ENCODE measurements at places on chromosomes 2 and 18.
A peak's percentile ranks its signal among the peaks of the same experiment; 100 is the strongest.

DNA sequence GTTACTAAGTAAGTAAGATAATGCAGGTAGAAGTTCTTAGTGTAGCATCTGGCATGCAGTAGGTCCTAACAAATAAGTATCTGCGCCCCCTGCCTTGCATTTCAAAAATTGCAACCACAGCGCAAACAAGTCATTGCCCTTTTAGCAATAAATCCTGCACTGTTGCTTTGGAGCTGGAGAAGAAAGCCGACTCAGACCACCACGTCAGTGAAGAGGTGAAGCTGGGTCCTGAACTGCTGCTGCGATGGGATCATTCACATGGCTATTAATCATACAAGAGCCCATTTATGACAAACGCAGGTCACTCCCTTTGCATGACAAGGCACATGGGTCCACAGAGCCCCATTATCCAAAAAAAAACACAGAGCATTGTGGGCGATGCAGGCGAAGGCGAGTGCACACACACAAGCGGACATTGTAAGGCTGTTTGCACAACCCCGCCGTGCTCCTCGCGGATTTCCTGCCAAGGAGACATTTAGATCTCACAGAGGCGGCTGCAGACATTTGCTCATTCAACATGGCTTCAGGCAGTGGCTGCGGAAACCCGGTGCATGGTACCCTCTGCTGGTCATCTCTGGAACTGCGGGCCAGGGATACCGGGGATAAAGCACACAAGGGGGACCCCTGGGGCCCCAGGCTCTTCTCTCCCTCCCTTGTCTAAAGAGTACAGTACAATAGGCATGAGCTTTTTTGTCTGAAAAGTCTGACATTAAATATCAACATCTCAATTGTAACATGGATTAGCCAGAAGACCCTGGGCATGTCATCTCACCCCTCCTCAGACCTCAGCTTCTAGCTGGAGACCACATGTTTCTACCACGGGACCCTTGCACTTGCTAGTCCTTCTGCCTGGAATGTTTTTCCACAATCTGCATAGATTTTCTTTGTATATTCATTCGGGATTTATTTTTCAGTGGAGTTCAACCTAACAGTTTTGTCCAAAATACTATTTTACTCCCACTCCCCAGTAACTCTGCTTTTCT, 56.7 kb downstream of the CYRIA start:
- peak; percentile 63 for DNase-seq

DNA sequence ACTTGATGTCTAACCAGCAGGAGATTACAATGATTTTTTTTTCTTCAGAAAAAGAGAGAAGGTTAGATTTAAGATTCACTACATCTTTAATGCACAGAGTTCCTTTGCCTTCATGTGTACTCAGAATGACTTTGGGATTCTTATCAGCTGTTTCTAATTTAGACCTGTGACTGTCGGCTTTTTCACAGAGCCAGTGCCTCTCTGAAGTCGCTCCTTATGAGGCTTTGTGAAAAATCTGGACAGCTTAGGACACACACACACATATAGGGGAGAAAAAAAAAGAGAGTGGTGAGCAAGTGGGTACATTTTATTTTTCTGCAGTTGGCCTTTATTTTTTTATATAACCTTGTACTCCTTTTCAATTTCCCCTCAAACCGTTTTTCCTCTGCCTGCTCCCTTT, 893.1 kb upstream of the CELF4 start:
- no peak for DNase-seq

DNA sequence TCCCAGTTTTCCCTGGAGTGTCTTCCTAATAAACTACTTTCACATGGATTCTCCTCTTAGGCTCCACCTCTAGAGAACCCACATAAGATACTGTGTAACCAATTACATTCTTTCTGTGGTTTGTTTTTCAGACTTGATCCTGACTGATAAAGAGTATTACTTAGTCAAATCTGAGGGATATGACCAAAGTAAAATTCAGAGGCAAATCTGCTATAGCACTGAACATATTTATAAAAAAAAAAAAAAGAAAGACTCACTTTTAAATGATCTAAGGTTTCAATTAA, 13.9 kb downstream of the CKAP2L start:
- no peak for DNase-seq

GRCh38 chr2:198775737-198776136, 682.0 kb downstream of the SATB2 start:
- no peak for DNase-seq

- no peak for DNase-seq
Measured at GRCh38 chr2:68250196-68250595, 2.1 kb downstream of the PPP3R1 start.

- no peak for DNase-seq
Measured at GRCh38 chr2:28624793-28625701, 126.6 kb upstream of the PPP1CB start.

- no peak for DNase-seq
Measured at GRCh38 chr2:19711470-19712372, 190.1 kb downstream of the TTC32 start.

GRCh38 chr18:63286926-63287325, 32.6 kb downstream of the BCL2 start:
- DNase-seq: no peak

- no peak for DNase-seq
Measured at GRCh38 chr2:4791488-4791887, 900.7 kb upstream of the SOX11 start.

DNA sequence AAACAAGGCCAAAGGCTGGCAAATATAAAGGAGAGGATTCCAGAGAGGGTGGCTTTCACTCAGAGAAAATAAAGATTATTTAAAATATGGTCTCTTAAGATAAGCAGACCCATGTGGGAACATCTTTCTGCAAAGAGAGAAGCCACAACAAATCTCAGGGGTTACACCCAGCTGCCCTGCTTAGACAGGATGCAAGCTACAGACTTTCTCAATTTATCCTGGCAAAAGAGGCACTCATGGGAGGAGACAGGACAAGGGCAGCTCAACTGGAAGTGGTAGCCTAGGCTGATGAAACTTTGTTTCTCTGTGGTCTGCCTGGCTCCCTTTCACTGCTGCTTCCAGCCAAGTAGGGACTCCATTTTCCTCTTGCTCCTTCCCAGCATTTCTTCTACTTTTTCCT, 25.9 kb upstream of the SULT1C4 start:
- no peak for DNase-seq

- no peak for DNase-seq
Measured at GRCh38 chr2:16227811-16228462, 287.6 kb downstream of the MYCN start.

GRCh38 chr2:234631646-234632514, 135.0 kb upstream of the ARL4C start:
- DNase-seq: no peak

- DNase-seq: no peak
Measured at GRCh38 chr2:79512442-79513401, at the start of gene CTNNA2. CTNNA2 (plus strand) TSS chr2:79513051.

DNA sequence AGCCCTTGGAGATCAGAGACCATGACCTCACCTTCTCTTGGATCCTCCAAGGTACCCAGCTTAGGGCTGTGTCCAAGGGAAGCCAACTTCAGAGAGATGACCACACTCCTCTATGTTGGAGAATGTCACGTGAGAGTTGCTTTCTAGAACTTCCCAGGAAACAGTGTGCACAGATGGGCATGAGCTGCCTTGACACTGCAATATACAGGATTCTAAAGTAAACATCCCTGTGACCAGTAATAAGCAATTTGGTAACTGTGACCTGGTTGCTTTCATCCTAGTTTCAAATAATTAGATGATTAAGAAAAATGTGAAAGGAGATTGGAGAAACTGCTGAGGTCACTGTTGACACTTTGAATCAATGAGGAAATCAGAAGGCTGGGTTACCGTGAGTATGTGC, 181.1 kb upstream of the EPAS1 start:
- no peak for DNase-seq

GRCh38 chr2:79155826-79156476, 3.6 kb downstream of the REG3A start:
- no peak for DNase-seq

DNA sequence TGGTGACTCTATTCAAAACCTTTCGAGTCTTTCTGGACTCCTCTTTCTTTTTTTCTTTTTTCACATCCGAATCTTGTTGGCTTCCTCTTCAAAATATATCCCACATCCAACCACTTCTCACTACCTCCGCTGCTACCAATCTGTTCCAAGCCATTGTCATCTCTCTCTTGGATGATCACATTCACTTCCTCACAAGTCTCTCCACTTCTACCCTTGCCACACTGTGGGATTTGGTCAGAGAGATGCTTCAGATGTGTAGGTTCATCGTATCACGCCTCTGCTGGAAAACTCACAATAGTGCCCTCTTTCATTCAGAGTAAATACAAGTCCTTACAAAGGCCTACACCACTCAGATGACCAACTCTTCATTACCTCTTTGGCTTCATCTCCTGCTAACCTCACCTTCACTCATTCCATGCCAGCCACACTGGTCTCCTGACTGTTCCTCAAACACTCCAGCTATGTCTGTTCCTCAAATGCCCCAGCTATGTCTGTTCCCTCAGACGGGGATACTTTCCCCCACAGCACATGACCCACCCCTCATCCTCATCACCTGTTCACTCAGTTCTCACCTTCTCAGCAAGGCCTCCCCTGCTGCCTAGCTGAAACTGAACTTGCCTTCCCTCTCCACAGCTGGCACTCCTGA, 67.2 kb upstream of the PELI1 start:
- DNase-seq: no peak
